ENCODE measurements at places on chromosomes 12 and 14.

DNA sequence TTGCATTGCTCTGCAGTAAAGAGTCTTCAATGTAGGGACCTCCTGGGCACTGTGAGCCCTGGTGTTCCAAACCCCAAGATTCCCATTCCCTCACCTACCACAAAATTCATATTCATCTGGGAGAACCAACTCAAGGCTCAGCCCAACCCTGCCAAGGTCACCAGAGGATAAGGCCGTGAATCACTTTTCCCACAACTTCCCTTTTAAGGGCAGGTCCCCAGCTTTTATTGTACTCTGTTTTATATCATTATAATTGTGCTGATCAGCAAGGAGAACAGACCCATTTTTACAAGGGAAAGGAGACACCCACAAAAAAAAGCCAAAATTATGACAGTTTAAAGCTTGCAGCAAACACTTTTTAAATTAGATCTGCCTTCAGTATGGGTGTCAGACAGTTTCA, 363.0 kb upstream of the FKBP4 start:
- DNase-seq = no peak

DNA sequence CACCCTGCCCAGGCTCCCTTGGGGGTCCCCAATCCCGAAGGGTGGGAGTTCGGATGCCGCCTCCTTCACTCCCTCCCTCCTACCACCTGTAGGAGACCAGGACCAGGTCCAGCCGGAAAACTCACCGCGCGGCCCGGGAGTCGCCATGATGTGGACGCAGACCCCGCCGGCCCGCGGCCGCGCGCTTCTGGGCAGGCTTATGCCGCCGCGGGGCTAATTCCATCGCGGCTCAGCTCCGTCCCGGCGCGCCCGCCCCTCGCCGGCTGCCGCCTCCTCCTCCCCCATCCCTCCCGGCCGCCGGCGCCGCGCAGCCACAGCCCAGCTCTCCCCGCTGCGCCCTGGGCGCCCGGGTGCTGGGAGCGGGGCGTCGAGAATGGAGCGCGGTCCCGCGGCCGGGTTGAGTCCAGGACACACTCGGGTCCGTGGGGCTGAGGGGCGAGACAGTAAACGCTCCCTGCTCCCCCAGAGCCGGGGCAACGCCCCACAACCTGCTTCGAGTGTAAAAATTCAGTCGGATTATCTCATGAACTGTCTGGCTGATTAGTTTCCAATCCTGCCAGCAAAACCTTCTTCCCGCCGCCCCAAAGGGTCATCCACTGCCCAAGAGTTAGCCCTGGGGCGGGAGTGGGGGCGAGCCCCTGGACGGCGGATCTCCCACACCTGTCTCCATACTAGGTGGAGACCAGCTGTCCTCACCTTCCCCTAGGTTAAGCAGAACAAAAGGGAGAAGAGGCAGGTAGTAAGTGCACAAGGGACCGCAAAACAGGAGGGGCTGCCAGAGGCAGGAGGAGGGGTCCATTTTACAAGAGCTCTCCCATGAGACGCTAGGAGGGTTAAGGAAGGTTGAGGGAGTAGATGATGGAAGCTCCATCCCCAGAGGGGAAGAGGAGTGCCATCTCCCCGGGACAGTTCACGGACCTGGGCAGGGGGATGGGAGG, at the start of gene ANO2:
TSS of gene ANO2 (minus strand) at position 189 of the 938 bp plus-strand sequence. CDS start at position 147, 42 bp downstream.
- DNase-seq = no peak

GRCh38 chr14:63986789-63987533, 134.2 kb downstream of the SYNE2 start:
- no peak for DNase-seq

DNA sequence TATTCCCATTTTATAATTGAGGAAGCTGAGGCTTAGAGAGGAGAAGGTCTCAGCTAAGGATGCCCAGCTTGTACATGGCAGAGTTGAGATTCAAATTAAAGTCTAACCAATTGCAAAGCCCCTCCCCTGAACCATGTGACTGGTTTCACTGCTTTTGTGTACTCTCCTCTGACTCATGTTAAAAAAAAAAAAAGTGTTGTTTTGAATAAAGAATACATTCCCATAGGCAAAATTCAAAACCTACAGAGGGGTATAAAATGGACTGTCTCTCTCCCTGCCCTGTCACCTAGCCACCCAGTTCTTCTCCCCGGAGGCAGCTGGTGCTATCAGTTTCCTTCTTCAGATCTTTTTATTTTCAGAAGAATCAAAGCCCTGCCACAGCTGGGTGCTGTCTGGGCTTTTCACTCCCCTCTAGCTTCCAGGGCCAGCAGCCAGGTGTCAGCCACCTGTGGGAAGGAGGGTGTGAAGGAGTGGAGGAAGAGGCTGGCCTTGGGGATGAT, 5.4 kb downstream of the PSMD9 start:
- DNase-seq = no peak

- DNase-seq = no peak
Observed at GRCh38 chr12:3540387-3540990, 49.5 kb downstream of the PRMT8 start.

- no peak for DNase-seq
Observed at GRCh38 chr12:56461235-56462159, 6.9 kb upstream of the SPRYD4 start.

DNA sequence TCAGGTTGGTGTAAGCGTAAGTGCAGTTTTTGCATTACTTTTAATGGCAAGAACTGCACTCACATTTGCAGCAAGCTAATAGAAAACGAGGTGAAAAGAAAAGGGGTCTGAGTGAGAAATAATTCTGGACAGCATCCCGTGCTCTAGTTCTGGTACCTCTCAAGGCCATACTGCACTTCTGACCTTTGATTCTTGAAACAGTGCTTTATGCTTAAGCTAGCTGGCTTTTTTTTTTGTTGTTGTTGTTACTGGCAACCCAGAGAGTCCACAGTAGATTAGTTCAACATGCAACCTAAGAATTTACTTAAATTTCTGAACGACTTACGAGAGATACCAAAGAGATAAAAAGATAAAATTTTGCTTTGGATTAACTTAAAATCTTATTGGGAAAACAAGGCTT, 75.2 kb upstream of the PRKD1 start:
- DNase-seq = no peak

All from NCI-H774 (cell line).